ENCODE measurements at places on chromosomes 3 and 15.
A peak's percentile ranks its signal among the peaks of the same experiment; 100 is the strongest.

DNA sequence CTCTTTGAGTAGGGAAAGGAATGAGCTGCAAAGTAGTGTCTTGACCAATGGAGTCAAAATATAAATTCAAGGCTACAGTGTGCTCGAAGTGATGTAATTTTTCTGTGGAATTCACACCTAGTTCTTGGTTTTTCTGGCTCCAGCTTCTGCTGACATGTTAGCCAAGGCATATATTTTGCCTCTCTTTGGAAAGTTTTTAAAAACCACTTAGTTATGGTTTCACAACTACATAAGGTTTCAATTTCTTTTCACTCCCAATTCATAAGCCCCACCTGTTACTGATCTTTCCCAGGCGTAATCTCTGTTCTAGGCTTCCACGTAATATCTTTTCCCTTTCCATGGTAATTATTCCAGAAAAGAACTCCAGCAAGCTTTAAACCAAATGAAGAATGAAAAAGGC, 46.9 kb downstream of the GADL1 start:
- DNase-seq: no peak

DNA sequence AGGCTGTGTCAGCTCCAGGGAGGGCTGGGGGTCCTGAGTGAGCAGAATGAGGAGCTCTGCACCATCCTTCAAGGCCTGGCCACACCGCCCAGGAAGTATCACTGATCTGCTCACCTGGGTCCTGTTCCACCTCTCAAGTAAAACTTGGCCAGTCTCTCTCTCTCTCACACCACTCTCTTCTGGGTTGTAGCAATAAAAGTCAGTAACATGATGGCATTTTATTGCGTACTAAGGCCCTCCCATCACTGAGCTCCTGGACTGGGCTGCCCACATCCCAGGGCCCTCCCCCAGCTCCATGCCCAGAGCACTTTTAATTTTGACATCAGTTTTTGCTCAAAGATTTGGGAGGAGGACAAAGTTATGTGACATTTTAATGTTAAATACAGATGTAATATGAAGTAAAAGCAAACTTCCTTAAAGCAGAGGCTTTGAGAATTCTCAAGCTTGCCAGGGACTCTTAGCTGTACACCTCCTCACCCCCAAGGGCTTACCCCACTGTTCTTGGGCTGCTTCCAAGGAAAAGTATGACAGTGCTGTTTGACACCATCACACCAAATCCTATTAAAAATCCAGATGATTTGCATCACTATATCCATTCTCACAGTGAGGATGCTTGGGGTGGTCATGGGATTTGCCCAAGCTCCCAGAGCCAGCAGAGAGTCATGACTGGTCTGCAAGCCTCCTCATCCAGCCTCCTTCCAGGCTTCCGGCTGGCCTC, 105.1 kb upstream of the SLCO2A1 start:
- no peak for DNase-seq

DNA sequence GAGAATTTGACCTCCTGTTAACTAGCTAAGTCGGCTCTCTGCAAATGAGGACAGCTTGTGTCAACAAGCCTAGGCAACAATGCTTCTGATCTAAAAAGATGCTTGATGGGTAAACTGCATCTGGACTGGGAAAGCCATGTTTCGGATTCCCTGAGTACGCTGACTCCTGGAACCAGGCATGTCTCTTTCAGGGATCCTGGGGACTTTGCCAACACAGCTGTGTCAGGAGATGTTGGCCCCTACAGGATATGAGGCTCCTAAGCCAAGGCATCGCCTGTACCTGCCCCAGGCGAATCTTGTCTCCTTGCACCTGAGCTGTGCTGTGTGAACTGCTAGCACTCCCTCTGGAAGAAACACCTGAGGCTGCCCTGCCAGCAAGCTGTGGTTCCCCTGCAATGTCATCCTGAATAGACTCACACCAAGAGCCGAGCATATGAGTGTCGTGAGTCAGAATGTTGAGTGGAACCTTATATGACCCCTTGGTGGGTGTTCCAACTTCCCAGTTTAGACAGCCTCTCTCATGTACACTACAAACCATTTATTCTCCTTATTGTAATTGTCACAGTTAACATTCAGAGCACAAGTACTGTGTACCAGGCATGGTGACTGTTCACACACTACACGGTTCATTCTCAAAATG, 17.0 kb downstream of the EOGT start:
- no peak for DNase-seq

GRCh38 chr3:61409638-61410037, 151.7 kb upstream of the PTPRG start:
- DNase-seq: no peak

- no peak for DNase-seq
Measured at GRCh38 chr3:150699068-150699639, 4.6 kb downstream of the ERICH6 start.

DNA sequence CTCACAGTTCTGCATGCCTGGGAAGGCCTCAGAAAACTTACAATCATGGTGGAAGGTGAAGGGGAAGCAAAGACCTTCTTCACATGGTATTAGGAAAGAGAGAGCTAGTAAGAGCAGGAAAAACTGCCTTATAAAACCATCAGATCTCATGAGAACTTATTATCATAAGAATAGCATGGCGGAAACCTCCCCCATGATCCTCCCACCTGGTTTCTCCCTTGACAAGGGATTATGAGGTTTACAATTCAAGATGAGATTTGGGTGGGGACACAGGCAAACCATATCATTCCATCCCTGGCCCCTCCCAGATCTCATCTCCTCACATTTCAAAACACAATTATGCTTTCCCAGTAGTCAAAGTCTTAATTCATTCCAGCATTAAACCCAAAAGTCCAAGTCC, 34.6 kb upstream of the TMEM45A start:
- DNase-seq: no peak

GRCh38 chr3:59621037-59621436, 571.2 kb upstream of the CFAP20DC start:
- DNase-seq: no peak

- no peak for DNase-seq
Measured at GRCh38 chr3:117366574-117366973, 657.0 kb downstream of the TUSC7 start.

GRCh38 chr3:105345156-105345555, 21.6 kb upstream of the ALCAM start:
- DNase-seq: no peak

GRCh38 chr3:25035526-25035925, 392.5 kb upstream of the RARB start:
- DNase-seq: no peak

DNA sequence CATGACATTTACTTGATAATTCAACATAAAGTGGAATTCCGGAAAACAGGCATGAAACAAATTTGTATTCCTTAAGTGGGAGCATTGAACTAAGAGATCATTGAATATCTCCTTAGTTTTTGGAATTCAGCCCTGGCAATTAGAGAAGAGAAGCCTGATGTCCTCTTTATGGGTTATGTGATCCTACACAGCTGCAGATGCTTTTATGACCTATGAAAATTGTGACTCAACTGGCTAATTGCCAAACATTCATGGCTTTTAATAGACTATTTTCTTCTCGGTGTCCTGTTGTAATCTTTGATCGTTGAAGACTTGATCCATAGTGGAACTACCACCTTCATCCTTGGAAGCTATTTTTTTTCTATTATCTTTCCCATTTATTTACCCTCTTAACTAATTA, 46.1 kb downstream of the AGBL1 start:
- no peak for DNase-seq

DNA sequence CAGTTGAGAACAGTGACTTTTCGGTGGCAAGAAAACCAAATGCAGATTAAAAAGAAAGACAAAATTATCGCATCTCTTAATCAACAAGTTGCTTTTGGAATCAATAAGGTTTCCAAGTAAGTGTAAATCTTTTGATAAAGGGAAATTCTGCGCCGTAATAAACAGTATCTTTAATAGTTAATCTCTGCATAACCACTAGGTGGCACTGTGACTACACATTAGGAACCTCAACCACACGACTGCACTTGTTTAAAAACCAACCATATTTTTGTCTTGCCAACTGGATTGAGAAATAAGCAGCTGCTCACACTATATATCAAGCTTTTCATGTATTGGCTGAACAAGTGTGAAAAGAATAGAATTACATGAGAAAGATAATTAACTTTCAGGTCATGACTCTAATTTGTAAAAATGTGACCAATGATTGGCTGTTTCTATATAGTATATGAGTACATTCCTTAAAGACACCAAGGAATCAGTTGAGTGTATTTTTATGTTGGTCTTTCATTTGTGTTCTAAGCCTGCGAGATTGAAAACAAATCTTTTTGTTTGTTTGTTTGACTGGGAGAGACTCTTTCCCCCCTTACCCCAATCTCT, 72.7 kb downstream of the DZIP3 start:
- peak; percentile 38 for DNase-seq

DNA sequence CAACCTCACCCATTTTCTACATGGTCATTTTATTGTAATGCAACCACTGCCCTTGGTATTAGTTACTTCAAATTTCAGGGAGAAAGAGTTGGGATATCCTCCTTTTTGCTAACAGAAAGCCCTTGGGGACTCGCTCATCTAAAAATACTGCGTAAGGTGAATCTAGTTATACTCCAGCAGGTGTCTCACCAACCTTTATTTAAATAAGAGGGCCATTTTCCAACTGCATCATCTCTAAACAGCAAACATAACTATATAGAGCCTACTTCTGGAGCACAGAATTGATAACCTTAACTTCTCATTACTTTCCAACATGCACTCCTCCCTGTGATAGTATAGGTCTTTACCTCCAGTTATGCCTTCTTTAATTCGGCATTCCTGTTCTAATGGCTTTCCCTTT, 77.5 kb downstream of the TBL1XR1 start:
- DNase-seq: no peak

- DNase-seq: no peak
Measured at GRCh38 chr3:22371607-22372291, 620.7 kb upstream of the ZNF385D start.

GRCh38 chr3:55782807-55783206, 295.7 kb upstream of the WNT5A start:
- DNase-seq: no peak

GRCh38 chr15:70559265-70560239, 203.8 kb downstream of the UACA start:
- DNase-seq: peak; percentile 41

- no peak for DNase-seq
Measured at GRCh38 chr3:160052385-160053047, 63.9 kb downstream of the IL12A start.
